ENCODE measurements at places on chromosomes 12 and 14.

GRCh38 chr12:2615665-2616402 lies 178.9 kb upstream of the FKBP4 start:
- DNase-seq, result no peak

DNA sequence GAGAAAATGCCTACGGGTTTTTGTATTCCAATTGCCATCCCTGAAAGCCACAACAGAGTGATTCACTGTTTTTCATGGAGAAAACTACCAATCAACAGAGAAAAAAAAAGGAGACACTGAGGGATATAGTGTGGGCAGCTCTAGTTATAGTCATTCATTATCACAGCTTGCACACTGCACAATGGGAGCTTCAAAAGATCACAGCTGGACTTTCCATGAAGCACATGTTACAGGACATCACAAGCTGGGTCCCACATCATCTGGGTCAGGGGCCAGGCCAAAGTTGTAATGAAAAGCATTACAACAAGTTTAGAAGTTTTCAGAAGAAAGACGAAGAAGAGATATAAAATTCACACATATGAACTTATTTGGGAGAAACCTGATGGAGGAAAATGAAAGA lies 41.5 kb downstream of the RERG start:
- DNase-seq, result no peak

DNA sequence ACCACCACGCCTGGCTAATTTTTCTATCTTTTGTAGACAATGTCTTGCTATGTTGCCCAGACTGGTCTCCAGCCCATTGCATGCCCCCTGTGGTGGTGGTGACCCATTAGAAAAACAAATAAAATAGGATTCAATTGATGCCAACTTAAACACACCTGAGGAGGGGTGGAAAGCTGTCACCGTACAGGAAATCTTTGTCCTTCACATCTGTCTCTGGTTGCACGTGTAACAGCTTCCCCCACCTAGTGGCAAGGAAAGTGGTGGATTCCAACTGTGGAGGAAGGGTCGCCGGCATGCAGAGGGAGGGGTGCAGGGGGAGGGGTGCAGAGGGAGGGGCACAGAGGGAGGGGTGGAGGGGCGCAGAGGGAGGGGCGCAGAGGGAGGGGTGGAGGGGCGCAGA lies 26.1 kb upstream of the GPR68 start:
- no peak for DNase-seq

- DNase-seq, result no peak
Observed at GRCh38 chr14:42569227-42569626, 962.6 kb downstream of the LRFN5 start.

DNA sequence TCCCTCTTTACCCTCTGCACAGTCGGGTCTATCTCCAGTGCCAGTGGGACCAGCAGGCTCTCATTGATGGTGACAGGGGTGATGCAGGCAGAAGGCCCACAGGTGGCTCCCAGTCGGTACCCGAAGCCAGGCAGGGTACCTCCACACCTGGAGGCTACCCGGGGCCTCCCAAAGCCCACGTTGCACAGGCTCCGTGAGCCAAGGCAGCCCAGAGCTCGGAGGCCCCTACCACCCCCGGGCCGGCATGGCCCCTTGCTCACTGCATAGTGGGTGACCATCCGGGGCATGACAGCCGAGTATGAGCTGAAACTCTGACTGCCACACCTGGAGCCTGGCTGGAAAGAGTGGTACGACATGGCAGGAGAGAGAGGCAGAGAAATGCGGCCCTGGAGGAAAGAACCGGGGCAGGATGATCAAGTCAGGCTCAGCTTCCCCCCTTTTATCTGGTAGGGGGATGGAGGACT lies at the start of gene KRT82:
Gene KRT82 (minus strand): TSS at position 414 of the 464 bp plus-strand sequence. CDS start 58 bp downstream, at position 356.
- no peak for DNase-seq

GRCh38 chr12:117441751-117442150 lies 80.3 kb upstream of the NOS1 start:
- no peak for DNase-seq

- peak; percentile 98 for DNase-seq
Observed at GRCh38 chr12:68807576-68808387, at the start of gene MDM2. TSS of gene MDM2 (plus strand) at chr12:68808177. CDS start at chr12:68808478, 301 bp downstream.

DNA sequence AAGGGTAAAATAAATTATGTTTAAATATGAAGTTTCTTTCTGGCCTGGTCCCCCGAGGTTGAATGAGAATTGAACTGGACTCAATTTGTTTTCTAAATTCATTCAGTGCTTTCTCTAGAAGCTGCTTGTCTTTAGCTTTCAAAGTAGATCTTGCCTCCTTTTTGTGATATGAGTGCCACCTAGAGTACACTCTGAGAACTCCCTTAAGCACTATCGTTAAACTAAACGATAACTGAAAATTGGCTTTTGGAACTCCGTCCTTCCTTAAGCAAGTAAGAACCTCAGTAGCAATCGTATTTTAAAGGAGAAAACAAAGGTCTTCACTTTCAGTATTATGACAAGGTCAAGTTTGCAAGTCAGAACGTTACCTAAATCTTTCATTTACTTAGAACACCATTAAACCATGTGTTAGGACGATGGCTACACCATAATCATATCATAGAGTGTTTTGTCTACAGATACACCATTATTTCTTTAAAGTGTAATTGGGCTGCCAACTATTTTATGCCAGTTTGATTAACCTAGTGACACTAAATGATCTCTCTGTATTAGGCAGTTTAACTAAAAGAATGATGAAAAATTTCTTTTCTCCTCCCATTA lies 364.8 kb downstream of the SNAPC1 start:
- DNase-seq, result no peak

DNA sequence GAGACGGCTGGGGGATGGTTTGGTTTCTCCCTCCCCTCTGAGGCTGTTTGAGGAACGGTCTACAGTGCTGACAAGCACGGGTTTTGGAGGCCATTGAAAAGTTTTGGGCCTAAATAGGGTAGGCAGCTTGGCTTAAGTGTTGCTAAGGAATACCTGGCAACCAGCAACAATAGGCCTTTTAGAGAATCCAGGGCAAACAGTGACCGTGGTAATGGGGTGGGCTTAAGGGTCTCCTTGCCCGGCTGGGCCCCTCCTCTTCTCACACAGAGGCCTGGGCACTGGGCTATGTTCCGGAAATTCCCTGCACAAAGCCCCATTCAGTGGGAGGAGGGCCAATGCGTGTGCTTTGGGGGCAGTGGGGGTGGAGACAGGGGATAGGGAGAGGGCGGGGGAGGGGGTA lies 55.4 kb downstream of the ASCL1 start:
- no peak for DNase-seq

- DNase-seq, result no peak
Observed at GRCh38 chr12:62802984-62803383, 132.0 kb downstream of the PPM1H start.

DNA sequence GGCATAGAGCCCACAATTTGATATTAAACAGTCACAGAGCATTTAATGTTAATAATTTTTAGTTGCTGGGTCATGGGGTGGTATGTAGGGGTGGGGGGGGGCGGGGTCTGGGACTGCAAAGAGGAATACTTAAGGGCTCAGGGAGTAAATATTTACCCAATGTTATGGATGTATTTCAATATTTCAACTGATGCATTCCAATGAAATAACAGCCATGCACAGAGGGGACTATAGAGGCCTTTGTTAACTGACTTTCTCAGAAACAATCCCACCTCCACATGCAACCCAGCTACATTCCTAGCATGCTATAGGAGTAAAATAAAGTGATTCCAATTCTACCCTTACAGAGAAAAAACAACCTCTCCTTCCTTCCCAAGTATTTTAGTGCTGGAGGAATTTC lies 7.9 kb upstream of the BBS10 start:
- DNase-seq, result no peak

GRCh38 chr14:77883131-77883846 lies 83.4 kb downstream of the ADCK1 start:
- no peak for DNase-seq

GRCh38 chr14:100540926-100541620 lies 46.1 kb downstream of the BEGAIN start:
- DNase-seq, result no peak

GRCh38 chr12:125470838-125471783 lies 405.9 kb downstream of the AACS start:
- DNase-seq, result no peak

- no peak for DNase-seq
Observed at GRCh38 chr12:15688202-15688736, 100.9 kb downstream of the EPS8 start.

DNA sequence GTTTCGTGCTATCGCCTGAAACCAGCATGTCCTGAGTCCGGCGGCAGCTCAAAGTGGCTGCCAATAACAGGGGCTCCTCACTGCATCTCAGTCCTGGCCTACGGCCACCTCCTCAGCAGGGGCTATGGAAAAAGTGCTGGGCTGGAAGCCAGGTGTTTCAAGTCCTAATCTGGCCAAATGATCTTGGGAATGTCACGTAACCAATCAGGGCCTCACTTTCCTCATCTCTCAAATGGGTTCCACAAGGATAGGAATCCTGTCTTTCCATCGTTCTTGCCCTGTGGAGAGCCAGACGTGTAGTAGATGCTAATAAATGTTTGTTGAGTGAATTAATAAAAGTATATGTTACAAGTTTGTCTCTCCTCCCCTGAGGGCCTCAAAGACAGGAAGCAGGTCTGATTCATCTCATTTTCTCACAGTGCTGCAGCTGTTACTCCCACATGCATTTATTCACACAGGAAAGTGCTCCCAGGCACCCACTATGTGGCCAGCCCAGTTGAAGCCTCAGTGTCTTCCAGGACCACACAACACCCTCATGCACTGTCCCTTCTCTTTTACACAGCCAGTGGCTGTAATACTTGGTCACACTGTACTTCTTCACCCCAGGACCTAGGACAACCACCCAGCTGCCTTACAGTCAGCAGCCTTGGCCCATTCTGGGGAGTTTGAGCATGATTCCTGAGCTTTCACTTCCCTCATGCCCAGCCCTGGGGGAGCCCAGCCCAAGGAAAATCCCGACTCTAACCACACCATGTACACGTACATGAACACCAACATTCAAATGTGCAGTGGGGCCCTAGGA lies 5.0 kb downstream of the CMKLR1 start:
- DNase-seq, result no peak

Data from activated T-helper 1 cell treated with anti-CD3 and anti-CD28 coated beads, Interleukin-12 subunit alpha, Interleukin-12 subunit beta, Interleukin-2, Interleukin-4 antibody, amounts not matched to agents 30 ng/mL and 10 ng/mL and 1 ng/mL, durations not matched to agents 14 hours and 24 hours and 36 hours (primary cell).